ENCODE measurements at places on chromosomes 3 and 15. TPM values are rescaled to one million over a fixed set of nuclear protein-coding genes. Genes with fewer than 3 reads are reported as not detected.

The IQCB1 gene
- total RNA-seq: 35.8 TPM

The BHLHE40 gene
- 4.1 TPM for total RNA-seq

The PLA2G4F gene
- not detected for total RNA-seq

The CYP8B1 gene
- not detected for total RNA-seq

The GPR176 gene
- total RNA-seq: 132 TPM

The CD86 gene
- not detected for total RNA-seq

The ARL8B gene
- 30.6 TPM for total RNA-seq

The CCDC12 gene
- total RNA-seq: 49.1 TPM

The SLC51A gene
- total RNA-seq: 5.6 TPM

The NR2F2 gene
- total RNA-seq: 0.24 TPM

The NANOGP8 gene
- 91.5 TPM for total RNA-seq

The RTP3 gene
- total RNA-seq: not detected

The TBC1D5 gene
- total RNA-seq: 25.0 TPM

The CISH gene
- 1.7 TPM for total RNA-seq

The CHDH gene
- 8.2 TPM for total RNA-seq
